ENCODE measurements at places on chromosomes 13 and 19.

- DNase-seq, result no peak
Measured at GRCh38 chr13:63190219-63190618, 1774.6 kb upstream of the PCDH20 start.

DNA sequence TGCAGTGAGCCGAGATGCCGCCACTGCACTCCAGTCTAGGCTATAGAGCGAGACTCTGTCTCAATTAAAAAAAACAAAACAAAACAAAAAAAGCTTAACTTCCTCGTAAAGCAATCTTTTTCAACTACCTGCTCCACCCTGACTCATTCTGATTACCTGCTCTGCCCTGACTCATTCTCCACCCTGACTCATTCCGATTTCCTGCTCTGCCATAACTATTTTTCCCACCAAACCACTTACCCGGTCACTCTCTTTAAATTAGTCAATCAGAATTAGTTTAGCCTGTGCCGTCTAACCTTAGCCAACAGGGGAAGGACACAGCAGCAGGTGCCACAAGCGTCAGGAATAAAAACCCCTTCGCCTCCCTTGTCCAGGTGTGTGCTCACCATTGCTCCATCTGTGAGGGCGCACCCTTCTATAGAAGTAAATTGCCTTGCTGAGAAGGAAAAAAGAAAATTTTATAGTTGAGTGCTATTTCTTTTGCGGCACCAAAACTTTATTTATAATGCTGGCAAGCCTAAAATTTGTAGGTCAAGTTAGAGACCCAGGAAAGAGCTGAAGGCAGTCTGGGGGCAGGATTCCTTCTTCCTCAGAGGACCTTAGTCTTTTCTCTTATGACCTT is 1.7 kb upstream of the IFT88 start:
- DNase-seq, result peak; percentile 53

- DNase-seq, result no peak
Measured at GRCh38 chr19:18093439-18094161, 4.0 kb upstream of the MAST3 start.

- DNase-seq, result no peak
Measured at GRCh38 chr13:85367887-85368286, 431.3 kb downstream of the SLITRK6 start.

DNA sequence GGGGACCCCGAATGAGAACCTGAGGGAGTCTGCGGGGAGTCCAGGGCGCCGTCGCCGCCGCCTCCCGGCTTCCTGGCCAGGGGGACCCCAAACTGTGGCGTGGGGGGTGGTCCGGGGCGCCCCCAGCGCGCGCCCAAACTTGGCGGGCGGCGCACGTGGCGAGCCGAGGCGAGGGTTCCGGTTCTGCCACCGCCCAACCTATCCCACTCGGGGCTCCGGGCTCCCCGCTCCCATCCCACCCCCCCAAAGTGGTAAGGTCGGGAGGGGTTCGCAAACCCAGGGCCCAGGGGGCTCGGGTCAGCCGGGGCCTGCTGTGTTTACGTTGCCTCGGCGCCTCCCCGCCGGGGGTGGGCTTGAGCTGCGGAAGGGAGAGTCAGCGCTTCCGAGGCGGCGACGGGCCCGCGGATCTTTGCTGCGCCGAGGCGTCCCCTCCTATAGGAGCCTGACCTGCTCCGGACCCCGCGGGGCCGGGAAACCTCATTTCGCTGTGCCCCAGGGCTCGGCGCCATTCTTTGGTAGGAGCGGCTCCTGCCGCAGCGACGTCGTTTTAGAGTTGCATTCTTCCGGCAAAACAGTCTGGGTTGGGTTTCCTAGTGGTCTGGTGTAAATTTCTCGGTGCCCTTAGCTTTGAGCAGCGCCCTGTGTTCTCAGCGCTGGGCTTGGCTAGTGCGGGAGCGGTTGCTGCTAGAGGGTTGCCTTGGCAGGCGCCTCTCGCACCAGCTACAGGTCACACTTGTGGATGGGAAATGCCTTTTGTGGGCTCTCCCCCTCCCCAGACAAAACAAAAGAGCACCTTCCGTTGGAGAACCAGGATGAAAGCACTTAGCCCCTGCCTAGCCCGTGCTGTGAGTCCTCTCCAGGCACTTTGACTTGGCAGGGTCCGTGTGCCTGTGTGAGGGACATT is 1.2 kb downstream of the DAZAP1 start:
- DNase-seq, result peak; percentile 52

GRCh38 chr19:40139533-40140287 is 49.0 kb upstream of the ZNF780A start:
- peak; percentile 42 for DNase-seq

Data from activated CD4-positive, alpha-beta T cell treated with anti-CD3 and anti-CD28 coated beads, Interleukin-2, amount 50 U/mL, for 16 hours (primary cell).